Ascending aorta (tissue), 2 donors: ENCODE measurements at places on chromosomes 2 and 18. TPM values are rescaled to one million over a fixed set of nuclear protein-coding genes. Genes with fewer than 3 reads are reported as not detected.

- H3K27ac ChIP-seq = no peak overlapping the region
- peak; percentile 30 for DNase-seq
- H3K27me3 ChIP-seq = no peaks in the 10 kb centered on the region
- no peaks in the 10 kb centered on the region for H3K36me3 ChIP-seq
Measured at GRCh38 chr2:24456599-24457556, 34.2 kb upstream of the NCOA1 start.

GRCh38 chr2:215919624-215920243, 93.6 kb downstream of the MREG start:
- peaks cover 16% of the 10 kb centered on the region for H3K4me1 ChIP-seq
- DNase-seq = no peak
- H3K27me3 ChIP-seq = no peaks in the 10 kb centered on the region
- H3K4me3 ChIP-seq = no peak overlapping the region

- DNase-seq = peak; percentile 63
- peaks cover 20% of the 10 kb centered on the region for H3K4me1 ChIP-seq
- no peaks in the 10 kb centered on the region for H3K27me3 ChIP-seq
Measured at GRCh38 chr2:240595381-240596079, 9.0 kb downstream of the CAPN10 start.

DNA sequence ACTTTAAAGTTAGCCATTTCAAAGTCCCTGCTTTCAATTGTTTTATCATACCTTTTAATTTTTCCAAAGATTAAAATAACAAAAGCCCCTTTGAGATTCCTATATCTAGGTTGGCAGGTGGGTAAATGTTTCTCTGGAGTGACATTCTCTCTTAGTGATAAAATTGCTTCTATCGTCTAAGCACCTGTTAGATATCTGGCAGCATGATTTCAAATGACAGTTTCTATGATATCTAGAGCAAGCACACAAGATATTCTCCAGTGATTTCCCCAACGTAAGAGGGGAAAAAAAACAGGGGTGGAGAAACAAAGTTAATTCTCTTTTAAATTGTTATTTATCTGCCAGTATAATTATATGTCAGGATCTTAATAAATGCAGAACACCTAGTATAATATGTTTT, 610.2 kb downstream of the DSC3 start:
- no peak for DNase-seq
- no peak overlapping the region for H3K4me3 ChIP-seq
- no peak overlapping the region for H3K27ac ChIP-seq
- no peaks in the 10 kb centered on the region for H3K4me1 ChIP-seq

GRCh38 chr2:100160396-100160795, 18.0 kb upstream of the AFF3 start:
- H3K27me3 ChIP-seq = no peaks in the 10 kb centered on the region
- H3K27ac ChIP-seq = no peak overlapping the region
- no peak overlapping the region for H3K4me3 ChIP-seq
- DNase-seq = no peak
- no peaks in the 10 kb centered on the region for H3K4me1 ChIP-seq

ANKRD30BL gene
- total RNA-seq = not detected
